ENCODE measurements at places on chromosomes 1 and 21.

GRCh38 chr1:206010060-206010459 is 6.9 kb upstream of the RAB7B start:
- no peak for DNase-seq

DNA sequence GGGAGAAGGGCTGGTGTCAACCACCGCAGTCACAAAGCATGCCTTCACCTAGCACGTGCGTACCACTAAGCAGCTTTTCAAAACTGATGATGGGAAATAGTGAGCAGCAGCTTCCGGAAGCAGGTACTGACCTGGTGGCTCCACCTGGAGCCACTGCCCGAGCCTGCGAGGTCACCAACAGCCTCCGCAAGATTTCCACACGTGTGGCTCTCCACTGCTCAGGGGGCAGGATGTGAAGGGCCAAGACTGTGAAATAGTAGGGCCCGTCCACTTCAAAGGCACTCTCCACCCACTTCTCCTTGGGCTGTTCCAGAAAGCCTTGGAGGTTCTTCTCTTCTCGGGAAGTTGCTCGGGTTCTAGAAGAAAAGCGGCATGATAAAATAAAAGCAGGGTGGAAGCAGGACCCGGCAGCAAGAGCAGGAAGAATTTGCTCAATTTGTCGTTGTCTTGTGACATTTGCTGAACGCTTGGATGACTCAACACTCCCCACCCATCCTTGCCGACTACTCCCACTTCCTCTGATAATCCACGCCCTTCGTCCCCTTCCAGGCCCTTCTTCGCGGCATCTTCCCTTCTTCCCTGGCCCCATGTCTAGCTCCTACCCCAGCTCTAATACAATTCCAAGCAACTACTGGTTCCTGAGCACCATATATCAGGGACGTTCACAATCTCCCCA is 124.9 kb upstream of the IFFO2 start:
- DNase-seq = peak; percentile 78

- DNase-seq = no peak
Measured at GRCh38 chr1:95553595-95553994, 319.6 kb downstream of the RWDD3 start.

DNA sequence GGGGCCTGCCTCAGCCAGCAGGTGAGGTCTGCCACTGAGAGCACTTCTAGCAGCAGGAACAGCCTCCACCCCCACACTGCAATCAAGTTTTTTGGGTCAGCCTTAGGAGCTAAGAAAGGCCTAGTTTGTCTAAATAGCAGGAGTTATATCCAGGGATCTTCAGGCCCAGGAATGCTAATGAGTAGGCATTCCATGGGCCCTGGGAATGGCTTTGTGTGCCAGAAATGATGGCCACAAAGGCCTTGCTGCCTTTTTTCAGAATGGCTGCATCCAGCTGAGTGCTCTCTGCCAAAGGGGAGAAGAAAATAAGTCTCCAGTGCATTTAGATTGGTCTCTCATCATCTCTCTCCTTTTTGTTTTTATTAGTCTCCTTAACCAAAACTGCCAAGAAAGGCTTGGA is 2.8 kb downstream of the MRTO4 start:
- no peak for DNase-seq

- DNase-seq = no peak
Measured at GRCh38 chr1:22611530-22611947, 24.9 kb upstream of the C1QA start.

GRCh38 chr1:221762121-221762520 is 20.2 kb upstream of the DUSP10 start:
- no peak for DNase-seq

DNA sequence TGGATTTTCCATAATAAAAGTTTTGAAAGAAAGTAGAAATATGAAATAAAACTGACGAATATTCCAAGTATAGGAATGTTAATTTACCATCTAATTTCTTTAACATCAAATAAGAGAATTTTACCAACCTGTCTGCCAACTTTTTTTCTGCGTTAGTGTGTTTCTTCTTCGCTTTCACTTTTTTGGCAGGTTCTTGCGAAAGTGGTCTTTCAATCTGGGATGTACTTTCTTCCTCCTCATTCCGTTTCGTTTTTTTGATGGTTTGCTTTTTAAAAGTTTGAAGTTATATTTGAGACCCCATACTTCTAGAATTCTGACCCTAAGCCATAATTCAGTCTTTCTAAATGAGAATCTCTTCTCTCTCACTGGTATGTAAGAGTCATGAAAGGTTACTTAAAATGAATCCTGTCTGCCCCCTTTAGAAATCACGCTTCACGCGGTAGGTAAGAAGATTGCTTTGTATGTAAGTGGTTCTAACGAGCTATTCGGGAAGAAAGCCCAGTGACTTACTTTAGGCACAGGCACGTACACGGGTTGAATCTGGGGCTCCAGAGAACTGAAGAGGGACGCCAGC is 580 bp downstream of the RBM34 start:
- no peak for DNase-seq

GRCh38 chr1:192252776-192253175 is 64.0 kb upstream of the RGS21 start:
- no peak for DNase-seq

GRCh38 chr1:38455829-38456530 is 403.6 kb downstream of the RRAGC start:
- DNase-seq = no peak

GRCh38 chr1:237003516-237003915 is 725 bp downstream of the MT1HL1 start:
- DNase-seq = no peak

GRCh38 chr1:66275601-66276023 is 258.3 kb upstream of the SGIP1 start:
- peak; percentile 51 for DNase-seq

- no peak for DNase-seq
Measured at GRCh38 chr1:63454269-63454668, 68.8 kb downstream of the ITGB3BP start.

DNA sequence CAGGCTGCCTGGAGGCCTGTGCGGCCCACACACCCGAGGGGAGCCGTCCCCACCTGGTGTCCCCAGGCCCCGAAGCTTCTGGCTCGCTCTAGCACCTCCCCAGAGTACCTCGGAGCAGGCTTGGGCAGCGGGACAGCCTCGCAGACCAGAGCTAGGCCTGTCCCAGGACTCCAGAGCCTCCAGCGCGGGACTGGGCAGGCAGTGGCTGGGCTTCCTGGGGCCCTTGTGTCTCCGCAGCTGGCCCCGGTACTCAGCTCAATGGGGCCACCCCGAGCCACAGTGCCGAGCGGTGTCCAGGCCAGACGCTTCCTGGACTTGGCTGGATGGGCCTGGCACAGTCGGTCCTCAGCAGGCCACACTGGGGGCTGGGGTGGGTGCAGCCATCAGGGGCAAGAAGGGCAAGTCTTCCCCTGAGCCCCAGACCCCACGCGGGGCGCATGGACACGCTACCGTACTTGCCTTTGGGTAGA is 4.9 kb downstream of the SCNN1D start:
- DNase-seq = no peak

GRCh38 chr1:164716992-164717703 is 158.2 kb downstream of the PBX1 start:
- DNase-seq = no peak

DNA sequence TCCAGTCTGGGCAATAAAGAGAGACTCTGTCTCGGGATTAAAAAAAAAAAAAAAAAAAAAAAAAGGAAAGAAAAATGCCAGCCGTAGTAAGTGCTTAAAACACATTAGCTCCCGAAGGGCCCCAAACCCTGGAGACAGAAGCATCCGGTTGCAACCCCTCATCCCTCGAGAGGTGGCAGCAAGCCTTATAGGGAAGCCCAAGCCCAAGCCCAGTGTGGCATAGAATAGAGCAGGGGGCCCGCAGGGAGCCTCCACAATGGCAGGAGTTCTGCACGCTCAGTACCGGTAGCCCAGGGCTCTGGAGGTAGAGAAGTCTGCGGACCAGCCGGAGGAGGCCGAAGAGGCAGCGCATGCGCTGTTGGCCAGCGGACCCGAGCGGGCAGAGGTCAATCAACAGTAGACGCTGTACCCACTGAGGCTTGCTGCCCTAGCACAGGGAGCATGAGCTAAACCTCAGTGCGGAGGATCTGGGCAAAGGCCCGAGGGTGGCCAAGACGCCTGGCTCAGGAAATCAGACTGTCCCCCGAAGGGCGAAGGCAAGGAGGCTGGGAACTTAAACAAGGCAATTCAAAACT is 34.1 kb upstream of the C1orf198 start:
- no peak for DNase-seq

DNA sequence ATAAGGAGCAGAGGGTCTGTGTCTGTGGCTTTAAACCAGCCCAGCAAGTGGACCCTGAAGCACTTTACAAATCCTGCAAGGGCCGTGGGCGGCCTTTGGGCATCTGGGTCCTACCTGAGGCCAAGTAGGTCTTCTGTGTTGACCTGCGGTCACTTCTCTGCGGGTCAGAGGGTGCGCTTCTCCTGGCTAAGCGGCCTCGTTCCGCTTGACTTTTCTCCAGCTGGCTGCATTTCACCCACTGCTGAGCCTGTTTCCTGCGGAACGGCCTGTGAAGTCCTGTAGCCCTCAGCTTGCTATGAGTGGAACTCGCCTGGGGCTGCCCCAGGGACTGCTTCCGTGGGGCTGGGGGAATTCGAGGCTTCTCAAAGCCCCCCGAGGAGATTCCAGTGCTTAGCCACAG is 43.3 kb downstream of the SLC37A1 start:
- peak; percentile 9 for DNase-seq

DNA sequence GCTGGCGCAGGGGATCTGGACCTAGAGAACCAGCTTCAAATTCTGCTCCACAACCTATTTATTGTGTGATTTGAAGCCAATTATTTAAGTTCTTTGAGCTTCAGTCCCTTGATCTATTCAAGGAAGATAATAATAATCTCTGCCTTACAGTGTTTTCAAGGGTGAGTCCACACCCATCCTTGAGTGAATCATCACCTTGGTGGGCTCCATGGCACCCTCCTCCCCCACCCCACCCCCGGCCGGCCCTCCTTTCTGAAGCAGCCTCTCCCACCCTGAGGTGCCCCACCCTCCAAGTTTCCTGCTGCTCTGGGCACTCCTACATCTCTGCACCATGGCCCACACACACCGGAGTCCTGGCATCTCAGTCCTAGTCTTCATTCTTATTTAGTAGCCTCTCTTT is 38.3 kb downstream of the TCP10L start:
- no peak for DNase-seq

- DNase-seq = no peak
Measured at GRCh38 chr1:163426505-163427251, 104.9 kb downstream of the NUF2 start.

DNA sequence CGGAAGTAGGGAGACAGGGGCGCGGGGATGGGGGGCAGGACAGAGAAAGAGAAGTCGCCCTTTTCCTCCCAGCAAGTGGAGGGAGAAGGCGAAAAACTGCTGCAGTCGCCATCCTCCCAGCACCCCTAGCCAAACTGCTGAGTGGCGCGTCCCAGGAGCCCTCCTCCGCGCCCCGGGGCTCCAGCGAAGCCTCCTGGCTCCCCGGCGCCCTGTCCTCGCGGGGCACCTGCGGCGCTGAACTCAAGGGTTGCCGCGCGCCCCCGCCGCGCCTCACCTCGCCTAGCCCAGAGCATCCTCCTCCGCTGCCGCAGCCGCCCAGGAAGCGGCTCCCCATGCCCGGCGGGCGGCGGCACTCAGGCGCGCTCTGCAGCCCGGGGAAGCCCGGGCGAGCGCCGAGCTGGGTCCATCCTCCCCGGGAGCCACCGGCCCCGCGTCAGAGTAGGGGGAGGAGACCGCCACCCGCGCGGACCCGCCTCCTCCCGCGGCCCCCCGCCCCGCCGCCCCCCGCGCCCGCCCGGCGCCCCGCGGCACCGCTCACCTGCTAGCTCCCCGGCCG is at the start of gene DAB1:
Gene DAB1 (minus strand): TSS at position 405 of the 556 bp plus-strand sequence. CDS start 133,030 bp downstream, outside the sequence.
- DNase-seq = peak; percentile 9

- DNase-seq = peak; percentile 35
Measured at GRCh38 chr1:177753655-177754054, 216.2 kb downstream of the SEC16B start.

GRCh38 chr21:21973806-21974205 is 975.6 kb downstream of the NCAM2 start:
- no peak for DNase-seq

DNA sequence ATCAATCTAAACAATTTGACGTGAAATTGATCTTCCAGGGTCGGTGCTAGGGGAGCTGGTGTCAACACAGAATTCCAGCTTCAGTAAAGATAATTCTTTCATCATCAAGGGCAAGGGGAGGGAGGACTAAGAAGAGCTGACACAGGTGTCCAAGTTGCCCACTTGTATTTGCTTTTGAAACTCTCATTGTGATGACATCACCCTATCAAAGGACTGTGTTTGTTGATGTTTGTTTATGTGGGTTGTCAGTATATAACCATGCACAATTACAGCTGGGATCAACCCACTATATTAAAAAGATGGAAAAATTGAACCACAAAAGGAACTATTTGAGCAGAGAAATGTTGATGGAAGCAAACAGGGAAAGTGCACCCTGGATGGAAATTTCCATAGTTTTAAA is 48.8 kb downstream of the ZC3H11B start:
- DNase-seq = no peak

DNA sequence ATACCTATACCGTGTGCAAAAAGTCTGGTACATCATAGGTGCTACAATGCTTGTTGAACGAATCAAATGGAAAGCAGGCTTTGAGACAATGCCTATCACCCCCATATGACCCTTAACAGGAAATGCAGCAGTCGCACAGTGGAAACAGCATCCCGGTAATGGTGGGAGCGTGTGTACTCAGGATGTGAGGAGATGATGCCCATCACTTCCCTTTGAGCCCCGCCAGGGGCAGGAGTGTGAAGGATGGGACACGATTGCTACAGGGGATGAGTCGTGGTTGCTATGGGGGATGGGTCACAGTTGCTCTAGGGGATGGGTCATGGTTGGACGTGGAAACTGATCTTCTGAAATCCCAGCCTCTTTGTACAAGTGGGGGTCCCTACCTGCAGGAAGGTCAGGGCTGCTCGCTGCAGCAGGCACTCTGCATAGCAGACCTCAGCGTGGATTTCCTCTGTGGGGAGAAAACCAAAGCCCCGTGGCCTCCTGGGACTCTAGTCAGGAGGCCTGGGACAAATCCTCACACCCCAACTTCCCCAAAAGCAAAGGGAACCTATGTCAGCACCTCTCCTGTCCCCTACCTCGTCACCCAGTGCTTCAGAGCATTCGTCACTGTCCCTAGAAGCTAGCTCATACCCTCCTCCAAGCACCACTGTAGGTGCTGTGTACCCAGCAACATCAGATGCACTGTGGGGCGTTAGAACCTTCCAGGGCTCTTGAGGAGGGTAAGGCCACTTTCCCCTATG is 19.3 kb downstream of the TTC39A start:
- no peak for DNase-seq

DNA sequence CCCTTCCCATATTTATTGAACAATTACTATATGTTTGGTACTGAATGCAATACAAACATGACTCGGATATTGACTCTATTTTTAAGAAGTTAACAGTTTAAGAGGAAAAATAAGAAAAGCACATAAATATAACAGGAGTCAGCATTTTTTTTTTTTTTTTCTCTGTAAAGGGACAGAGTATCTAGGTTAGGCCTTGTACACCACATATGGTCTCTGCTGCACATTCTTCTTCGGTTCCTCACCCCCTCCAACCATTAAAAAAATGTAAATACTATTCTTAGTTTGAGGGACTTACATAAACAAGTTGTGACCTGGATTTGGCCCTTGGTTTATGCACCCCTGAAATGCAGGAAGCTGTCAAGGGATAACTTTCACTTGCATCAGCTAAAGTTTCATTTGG is 40.4 kb downstream of the PHC2 start:
- DNase-seq = no peak

- no peak for DNase-seq
Measured at GRCh38 chr1:51504806-51505525, 14.1 kb downstream of the EPS15 start.

GRCh38 chr1:17359808-17360207 is 12.2 kb upstream of the PADI6 start:
- no peak for DNase-seq

All from head of caudate nucleus (tissue), 42 donors.